ENCODE measurements at places on chromosomes 11 and 22. TPM values are rescaled to one million over a fixed set of nuclear protein-coding genes. Genes with fewer than 3 reads are reported as not detected.

- DNase-seq = peak; percentile 39
- peaks cover 30% of the 10 kb centered on the region for H3K27me3 ChIP-seq
- H3K4me3 ChIP-seq = peak within 1 kb of the TSS; percentile 49
Measured at GRCh38 chr11:92969634-92970347, at the start of gene MTNR1B. MTNR1B (plus strand) TSS chr11:92969651; CDS start chr11:92969726, 75 bp downstream.

DNA sequence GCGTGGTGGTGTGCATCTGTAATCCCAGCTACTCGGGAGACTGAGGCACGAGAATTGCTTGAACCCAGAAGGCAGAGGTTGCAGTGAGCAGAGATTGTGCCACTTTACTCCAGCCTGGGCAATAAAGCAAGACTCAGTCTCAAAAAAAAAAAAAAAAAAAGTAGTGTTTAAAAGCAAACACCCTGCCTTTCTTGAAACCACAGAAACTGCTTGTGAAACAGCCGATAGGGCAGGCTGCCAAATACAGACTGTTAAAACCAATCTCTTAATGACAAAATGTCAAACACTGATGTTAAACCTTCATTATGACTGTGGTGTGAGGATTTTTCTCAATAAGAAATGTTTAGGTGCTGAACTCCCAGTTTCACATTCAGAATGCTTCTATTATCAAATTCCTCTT, 27.3 kb downstream of the MARK2 start:
- H3K36me3 ChIP-seq = no peaks in the 10 kb centered on the region
- no peak overlapping the region for H3K27ac ChIP-seq
- no peaks in the 10 kb centered on the region for H3K27me3 ChIP-seq
- H3K4me1 ChIP-seq = peaks cover 13% of the 10 kb centered on the region

DNA sequence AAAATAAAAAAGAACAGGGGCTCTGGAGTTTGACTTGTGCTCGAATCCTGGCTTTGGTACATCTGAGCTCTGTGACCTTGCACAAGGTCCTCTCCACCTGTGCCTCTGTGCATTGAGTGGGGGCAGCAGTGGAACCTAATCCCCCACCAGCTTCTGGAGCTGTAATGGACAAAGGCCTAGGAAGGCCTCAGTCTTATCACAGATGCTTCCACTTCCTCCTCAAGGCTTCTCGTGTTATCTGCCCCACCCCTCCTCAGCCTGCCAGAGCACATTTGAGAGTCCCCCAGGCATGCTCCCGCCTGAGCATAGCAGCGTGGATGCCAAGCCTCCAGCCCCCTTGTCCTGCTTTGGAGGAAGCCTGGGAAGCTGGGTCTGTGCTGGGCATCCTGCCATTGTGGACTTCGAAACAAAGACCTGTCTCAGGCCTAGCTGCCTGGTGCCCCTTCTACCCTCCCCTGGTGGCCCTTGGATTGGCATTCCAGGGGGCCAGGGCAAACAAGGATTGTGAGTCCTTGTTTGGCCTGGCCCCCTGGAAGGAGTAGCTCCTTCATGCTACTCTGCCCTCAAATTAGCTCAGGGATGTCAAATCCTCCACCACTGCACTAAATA, 15.0 kb downstream of the SLC35E4 start:
- no peaks in the 10 kb centered on the region for H3K36me3 ChIP-seq
- H3K27me3 ChIP-seq = no peaks in the 10 kb centered on the region

DNA sequence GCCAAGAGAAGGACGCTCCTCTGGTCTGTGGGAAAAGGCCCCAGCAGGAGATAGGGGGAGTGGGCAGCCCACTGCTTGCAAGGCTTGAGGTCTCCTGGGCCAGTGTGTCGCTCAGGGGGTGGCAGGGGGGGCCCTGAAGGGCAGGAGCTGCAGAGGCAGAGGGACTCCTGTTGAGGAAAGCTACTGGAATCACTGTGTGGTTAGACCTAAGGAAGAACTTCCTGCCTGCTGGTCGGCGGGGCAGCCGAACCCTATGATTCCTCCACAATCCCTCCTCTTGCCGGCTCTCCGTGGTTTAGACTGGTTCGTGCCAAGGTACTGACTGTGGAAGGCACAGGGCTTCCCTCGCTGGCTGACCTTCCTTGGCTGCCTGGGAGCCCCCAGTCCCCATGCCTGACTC, 6.2 kb downstream of the GP1BB start:
- H3K36me3 ChIP-seq = no peaks in the 10 kb centered on the region
- H3K27me3 ChIP-seq = peaks cover 69% of the 10 kb centered on the region
- no peak for DNase-seq
- no peak overlapping the region for H3K27ac ChIP-seq

GRCh38 chr11:128868841-128869671, 2.0 kb upstream of the KCNJ1 start:
- no peaks in the 10 kb centered on the region for H3K36me3 ChIP-seq
- peaks cover 14% of the 10 kb centered on the region for H3K4me1 ChIP-seq
- no peak for DNase-seq
- H3K27me3 ChIP-seq = peaks cover 15% of the 10 kb centered on the region

GRCh38 chr22:37898441-37899181, 7.5 kb upstream of the MICALL1 start:
- peaks cover 38% of the 10 kb centered on the region for H3K4me1 ChIP-seq
- no peaks in the 10 kb centered on the region for H3K36me3 ChIP-seq
- no peak for DNase-seq
- H3K27ac ChIP-seq = no peak overlapping the region

DNA sequence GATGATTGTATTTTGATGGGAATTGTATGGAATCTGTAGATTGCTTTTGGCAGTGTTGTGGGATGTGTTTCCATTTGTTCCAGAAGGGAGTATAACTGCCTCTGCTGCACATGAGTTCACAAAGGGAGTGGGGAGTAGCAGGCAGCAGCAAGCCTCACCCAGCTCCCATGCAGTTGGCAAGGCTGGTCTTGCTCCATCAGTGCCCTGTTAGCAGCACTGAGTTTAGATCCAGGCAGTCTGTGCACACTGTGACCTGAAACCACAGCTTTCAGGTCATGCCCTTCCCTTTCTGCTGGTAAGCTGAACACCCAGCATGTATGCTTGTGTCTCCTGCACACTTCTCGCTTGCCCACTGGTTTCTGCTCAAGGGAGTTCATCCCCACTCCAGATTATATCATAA, 3.7 kb upstream of the NUCB2 start:
- no peak overlapping the region for H3K4me3 ChIP-seq
- peaks cover 6% of the 10 kb centered on the region for H3K27me3 ChIP-seq
- DNase-seq = no peak
- no peaks in the 10 kb centered on the region for H3K36me3 ChIP-seq

- H3K4me3 ChIP-seq = no peak overlapping the region
- DNase-seq = peak; percentile 16
- no peaks in the 10 kb centered on the region for H3K27me3 ChIP-seq
- peaks cover 14% of the 10 kb centered on the region for H3K4me1 ChIP-seq
Measured at GRCh38 chr11:13026722-13027121, 17.6 kb downstream of the RASSF10 start.

- H3K4me3 ChIP-seq = no peak overlapping the region
- peaks cover 14% of the 10 kb centered on the region for H3K4me1 ChIP-seq
- H3K36me3 ChIP-seq = no peaks in the 10 kb centered on the region
- H3K27ac ChIP-seq = no peak overlapping the region
Measured at GRCh38 chr11:27971171-27971570, 136.8 kb downstream of the KIF18A start.

Gene DEUP1
- total RNA-seq = not detected

Gene UNC93B1
- total RNA-seq = 11.1 TPM

Gene OR51B4
- not detected for total RNA-seq

Gene STK33
- total RNA-seq = 56.5 TPM

Data from neural progenitor cell (in vitro differentiated cells).